Amygdala (tissue), 56 donors: ENCODE measurements at places on chromosomes 7 and 10.
A peak's percentile ranks its signal among the peaks of the same experiment; 100 is the strongest.

- no peak for DNase-seq
These were observed 72.8 kb downstream of the GNA12 start for GRCh38 chr7:2771274-2771731.

- no peak for DNase-seq
These were observed 31.9 kb downstream of the LRRC18 start for GRCh38 chr10:48907730-48908129.

GRCh38 chr7:43463401-43463980, 119.4 kb upstream of the STK17A start:
- no peak for DNase-seq

DNA sequence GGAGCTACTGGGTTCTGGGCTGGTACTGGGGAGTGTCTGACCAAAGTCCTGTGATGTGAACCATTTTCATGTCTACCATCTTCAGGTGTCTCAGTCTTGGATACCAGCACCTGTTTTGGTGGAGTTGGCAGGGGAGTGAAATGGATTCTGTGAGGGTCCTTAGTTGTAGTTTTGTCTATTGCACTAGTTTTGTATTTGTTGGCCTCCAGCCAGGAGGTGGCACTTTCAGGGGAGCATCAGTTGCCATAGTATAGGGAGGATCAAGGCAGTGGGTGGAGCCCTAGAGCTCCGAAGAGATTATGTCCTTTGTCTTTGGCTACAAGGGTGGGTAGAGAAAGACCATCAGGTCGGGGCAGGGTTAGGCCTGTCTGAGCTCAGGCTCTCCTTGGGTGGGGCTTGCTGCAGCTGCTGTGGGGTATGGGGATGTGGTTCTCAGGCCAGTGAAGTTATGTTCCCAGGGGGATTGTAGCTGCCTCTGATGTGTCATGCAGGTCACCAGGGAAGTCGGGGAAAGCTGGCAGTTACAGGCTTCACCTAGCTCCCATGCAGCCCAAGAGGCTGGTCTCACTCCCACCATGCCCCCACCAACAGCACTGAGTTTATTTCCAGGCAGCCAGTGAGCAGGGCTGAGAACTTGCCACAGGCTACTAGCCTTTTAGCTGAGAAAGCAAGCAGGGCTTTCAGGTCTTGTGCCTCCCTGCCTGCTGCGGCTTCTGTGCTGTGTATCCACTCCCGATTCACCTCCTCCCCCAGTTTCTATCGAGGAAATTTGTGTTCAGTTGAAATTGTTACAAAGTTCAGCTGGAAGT, 153.1 kb downstream of the ZNF365 start:
- no peak for DNase-seq

- no peak for DNase-seq
These were observed 36.5 kb downstream of the RAPGEF5 start for GRCh38 chr7:22320416-22320815.

GRCh38 chr10:1310271-1310789, 254.1 kb downstream of the WDR37 start:
- no peak for DNase-seq

GRCh38 chr10:44907556-44907955, 3.6 kb upstream of the TMEM72 start:
- DNase-seq, result no peak

- DNase-seq, result no peak
These were observed 62.8 kb downstream of the PRTFDC1 start for GRCh38 chr10:24889639-24890038.

DNA sequence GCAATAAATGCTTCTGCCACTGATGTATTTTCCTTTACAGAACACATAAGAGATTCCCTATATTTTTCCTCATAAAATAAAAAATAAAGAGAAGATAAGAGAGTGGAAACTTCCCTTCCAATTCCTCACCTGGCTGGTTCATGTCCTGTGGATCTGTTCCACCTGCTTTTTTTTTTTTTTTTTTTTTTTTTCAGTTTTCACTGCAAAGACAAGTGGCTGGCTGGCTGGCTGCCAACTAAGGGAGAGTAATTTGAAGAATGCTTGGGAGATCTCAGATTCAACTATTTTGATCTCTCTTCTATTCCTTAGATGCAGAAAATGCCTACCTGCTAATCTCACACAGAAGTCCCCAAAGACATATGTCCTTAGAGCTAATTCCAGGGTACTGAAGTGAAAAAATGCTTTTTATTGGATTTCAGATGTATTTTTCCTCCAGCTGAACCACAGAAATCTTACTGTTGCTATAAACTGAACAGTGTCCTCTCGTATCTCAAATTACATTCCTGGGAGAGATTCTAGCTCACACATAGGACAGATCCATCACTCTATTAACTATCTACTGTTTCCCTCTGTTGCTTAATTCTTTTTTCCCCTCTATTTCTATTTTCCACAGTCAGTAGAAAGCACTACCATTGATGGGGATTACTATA, 120.8 kb downstream of the NRCAM start:
- DNase-seq, result no peak

GRCh38 chr10:104316321-104317099, 21.8 kb downstream of the ITPRIP start:
- DNase-seq, result no peak

- DNase-seq, result no peak
These were observed 94.8 kb upstream of the ZNF804B start for GRCh38 chr7:88664630-88665233.

GRCh38 chr7:140625908-140626868, 14.4 kb downstream of the DENND2A start:
- DNase-seq, result peak; percentile 40

- no peak for DNase-seq
These were observed 401.6 kb downstream of the KCNMA1 start for GRCh38 chr10:77236029-77236428.

DNA sequence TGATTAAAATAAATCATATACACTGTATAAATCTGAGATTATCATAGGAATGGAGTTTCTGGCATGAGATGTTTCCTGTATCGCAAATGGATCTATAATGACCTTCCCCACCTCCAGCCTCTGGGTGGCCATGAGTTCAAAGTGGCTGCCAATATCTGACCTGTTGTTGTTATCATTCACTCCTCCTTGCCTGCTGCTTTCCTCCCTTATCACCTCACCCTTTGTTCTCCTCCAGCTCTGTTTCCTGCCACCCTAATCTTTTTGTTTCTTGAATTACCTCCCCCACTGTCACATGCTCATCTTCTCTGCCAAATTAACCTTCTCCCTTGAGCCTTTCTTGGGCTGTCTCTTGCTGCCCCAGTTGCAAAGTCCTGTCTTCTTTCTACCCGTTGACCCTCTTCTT, 12.0 kb downstream of the SCD start:
- no peak for DNase-seq

GRCh38 chr7:99791021-99791420, 7.0 kb upstream of the CYP3A4 start:
- DNase-seq, result no peak

DNA sequence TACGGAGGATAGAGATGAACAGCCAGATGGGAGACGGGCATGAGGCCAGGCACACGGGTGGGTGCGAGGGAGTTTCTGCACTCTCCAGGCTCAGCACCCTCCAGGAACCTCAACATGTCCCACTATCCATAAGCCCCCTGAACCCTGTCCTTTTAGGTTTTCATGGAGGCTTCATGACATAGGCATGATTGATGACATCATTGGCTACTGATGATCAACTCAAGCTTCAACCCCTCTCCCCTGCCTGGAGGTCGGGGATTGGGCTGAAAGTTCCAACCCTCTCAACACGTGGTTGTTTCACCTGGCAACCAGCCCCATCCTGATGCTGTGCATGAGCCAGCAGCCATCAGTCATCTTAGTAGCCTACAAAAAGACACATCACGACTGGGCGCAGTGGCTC, 360.7 kb upstream of the AUTS2 start:
- DNase-seq, result no peak

DNA sequence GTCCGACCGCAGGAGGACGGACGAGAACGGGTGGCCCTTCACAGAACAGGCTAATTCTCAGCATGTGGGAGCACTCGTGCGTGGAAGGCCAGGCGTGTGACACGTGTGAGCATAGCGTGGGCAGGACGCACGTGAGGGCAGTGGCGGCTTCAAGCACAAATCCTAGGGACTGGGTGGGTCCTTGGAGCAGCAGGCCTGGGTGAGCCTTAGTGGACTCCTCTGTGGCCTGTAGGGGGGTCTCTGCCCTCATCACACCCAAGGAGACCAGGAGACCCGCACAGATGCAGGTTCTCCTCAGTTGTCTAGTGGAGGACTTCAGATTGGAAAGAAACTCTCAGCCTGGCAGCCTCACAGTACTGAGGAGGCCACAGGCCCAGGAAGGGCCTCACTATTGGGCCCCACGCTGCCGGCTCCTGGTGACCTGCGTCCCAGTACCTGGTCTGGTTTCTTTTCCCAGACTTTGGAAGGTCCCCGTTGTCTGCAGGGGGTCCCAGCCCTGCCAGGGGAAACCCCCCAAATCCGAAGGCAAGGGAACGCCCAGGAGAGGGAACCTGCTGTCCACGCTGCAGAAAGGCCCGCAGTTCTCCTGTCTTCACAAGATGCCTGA, 49.1 kb upstream of the FAM20C start:
- no peak for DNase-seq

DNA sequence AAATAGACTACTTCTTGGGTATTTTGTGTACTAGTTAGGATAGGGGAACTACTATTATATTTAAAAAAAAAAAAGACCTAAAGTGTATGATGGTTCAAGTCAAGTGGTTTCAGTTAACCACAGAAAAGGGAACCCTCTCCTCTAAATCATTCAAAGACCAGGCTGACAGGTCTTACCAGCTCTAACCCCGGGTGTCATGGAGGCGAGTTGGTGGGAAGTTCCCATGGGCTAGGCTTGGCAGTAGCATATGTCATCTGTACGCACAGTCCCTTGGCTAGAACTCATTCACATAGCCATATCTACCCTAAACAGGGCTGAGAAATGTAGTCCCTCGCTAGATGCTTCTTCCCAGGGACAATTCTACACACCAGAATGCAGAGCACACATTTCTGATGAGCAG, 37.7 kb upstream of the KCNMA1 start:
- no peak for DNase-seq

DNA sequence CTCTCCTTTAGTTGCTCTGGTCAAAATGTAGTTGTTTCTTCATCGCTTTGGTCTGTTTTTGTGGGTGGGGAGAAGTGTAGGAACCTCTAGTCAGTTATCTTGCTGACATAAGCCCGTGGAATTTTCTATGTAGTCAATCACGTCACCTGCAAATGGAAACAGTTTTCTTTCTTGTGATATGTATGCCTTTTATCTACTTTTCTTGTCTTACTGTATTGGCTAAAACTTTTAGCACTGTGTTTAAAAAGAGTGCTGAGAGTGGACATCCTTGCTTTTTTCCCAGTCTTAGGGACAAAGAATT, 42.3 kb downstream of the AKR1E2 start:
- no peak for DNase-seq

DNA sequence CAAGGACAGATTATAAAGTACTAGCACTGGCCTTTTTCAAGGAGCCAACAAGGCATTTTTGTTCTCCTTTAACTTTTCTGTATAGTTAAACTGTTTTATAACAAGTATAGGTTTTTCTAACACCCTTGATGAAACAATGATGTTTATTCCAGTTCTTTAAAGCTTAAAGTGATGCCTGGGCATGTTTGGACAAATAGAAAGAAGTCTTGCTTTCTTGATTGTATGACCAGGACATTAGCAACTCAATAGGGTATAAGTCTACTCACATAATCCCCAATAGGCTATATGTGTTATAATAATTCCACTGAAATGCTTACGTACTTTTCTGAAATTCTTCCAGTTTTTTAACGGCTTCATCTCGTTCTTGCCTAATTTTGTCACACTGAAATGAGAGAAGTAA, 36.7 kb downstream of the SHTN1 start:
- DNase-seq, result no peak

DNA sequence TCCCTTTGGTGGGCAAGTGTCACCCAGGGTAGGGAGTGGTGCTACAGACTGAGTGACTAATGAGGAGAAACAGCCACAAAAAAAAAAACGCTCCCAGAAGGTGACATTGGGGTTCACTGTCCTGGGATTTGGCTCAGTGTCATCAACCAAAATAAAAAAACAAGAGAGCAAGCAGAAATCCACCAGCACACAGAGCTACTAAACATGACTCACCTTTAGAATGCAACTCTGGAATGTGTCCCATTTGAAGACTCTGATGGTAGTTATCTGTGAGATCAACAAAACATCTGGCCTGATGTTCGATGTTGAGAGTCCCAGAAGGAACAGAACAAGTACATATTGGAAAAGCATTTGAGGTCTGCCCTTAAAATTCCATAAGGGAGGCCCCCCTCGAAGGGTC, 200.3 kb upstream of the LYZL2 start:
- DNase-seq, result no peak

- no peak for DNase-seq
These were observed 1.9 kb downstream of the HGF start for GRCh38 chr7:81767926-81768325.

DNA sequence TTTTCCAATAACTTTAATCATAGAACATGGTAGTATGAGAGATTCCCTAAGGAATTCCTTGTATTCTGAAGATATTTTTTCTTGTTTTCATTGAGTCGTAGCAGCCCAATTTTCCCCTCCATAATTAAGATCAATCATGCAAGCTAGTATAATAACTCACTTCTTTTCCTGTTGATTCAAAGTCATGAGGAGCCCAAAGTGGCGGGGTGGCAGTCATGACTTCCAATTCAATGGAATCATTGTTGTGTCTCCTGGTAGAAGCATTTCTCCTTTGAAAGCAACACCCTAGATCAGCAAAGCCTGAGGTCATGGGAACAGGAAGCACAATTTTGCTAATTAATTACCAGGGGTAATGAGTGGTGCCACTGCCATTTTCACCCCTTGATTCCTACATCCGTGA, 77.6 kb upstream of the MAGI2 start:
- no peak for DNase-seq

DNA sequence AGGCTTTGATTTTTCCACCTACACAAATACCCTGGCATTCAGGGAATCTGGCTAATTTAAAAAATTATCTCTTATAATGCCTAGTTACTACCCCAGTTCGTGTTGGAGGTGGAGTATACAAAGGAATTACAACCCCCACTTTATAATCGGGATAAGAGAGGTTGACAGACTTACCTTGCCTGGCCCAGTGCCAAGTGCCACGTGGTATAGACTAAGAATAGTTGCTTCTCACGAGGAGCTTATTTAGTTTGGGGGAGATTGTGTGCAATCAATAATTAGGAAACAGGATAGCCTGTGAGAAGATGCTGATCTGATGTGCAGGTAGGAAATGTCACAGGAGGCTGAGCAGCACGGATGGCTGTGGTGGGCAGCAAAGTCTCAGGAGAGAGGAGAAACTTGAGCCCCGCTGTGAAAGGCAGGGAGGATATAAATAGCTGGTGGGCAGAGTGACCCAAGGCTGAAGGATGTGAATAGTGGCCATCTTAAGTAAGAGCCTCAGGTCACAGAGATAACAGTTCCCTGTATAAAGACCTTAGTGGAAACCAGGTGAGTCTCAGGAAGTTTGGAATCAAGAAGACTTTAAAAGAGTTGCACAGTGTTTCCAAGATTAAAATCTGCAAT, 11.3 kb upstream of the ATXN7L1 start:
- DNase-seq, result no peak

GRCh38 chr7:91912494-91912893, 28.2 kb upstream of the AKAP9 start:
- no peak for DNase-seq

DNA sequence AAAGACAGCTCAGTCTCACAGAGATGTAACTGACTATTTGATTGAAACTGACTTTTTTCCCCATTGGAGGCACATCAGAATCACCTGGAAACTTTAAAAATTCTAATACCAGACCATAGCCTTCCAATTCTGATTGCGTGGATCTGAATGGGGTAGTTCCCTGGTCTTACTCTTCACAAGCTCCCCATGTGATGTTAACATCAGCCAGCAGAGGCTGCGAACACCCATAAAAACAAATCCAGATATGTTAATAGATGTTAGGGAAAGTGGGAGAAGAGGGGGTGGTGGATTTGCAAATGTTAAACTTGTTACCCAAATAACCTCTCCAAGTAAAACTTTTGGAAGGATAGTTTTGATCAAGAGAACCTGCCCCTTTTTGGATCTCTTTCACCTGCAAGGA, 1133.4 kb downstream of the CNTNAP2 start:
- no peak for DNase-seq
